Fibroblast of villous mesenchyme (primary cell): ENCODE measurements at places on chromosomes 12 and 14. TPM values are rescaled to one million over a fixed set of nuclear protein-coding genes. Genes with fewer than 3 reads are reported as not detected.

DNA sequence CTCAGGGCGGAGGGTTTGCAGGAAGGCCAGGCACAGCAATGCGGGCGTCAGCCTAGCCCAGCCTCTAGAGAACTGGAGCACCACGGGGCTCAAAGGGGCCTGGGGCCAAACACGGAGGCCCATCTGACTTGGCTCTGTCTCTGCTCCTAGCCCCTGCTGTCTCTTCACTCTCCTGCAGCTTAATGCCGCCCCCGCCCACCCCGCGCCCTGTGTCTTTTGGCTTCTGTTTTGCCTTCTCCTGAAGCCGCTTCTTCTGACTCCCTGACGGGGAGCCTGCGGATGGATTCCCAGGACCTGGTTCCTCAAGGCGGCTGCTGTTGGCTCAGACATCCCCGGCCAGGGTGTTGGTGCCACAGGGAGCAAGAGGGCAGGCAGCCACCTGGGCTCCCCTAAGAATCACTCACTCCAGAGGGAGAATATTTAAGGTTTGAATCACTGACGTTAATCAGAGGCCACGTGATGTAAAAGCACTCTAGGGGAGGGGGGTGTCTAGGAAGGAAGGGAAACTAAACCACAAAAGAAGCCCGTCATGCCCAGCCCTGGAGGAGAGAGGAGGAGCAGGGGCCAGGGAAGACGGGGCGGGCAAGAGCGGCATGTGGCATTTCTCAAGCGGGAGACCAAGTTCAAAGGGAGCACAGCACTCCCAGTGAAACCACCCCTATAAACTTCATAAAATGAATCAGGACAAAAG lies 36.9 kb upstream of the PRMT8 start:
- DNase-seq = peak; percentile 38

DNA sequence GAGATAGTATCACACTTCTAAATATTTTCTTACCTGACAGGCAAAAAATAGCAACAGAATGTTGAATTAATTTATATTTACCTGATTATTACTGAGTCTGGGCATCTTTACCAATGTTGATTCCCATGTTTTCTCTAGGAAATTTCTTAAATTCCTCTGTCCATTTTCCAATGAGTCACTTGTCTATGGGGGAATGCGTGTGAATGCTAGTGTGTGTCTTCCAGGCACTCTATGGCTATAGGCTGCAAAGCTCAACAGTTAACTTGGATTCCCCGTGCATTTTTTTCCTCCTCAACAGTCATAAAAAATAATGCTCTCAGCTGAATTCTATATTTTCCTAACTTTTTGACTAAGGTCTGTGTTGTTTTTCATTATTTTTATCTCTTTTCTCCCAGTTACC lies 1385.8 kb upstream of the FLRT2 start:
- no peak for DNase-seq

GRCh38 chr14:92340931-92341330 lies 18.0 kb downstream of the SLC24A4 start:
- no peak for DNase-seq

- no peak for DNase-seq
Observed at GRCh38 chr14:93379831-93380230, 32.8 kb downstream of the COX8C start.

GRCh38 chr14:21985081-21985480 lies 311.5 kb upstream of the OR4E1 start:
- DNase-seq = no peak

DNA sequence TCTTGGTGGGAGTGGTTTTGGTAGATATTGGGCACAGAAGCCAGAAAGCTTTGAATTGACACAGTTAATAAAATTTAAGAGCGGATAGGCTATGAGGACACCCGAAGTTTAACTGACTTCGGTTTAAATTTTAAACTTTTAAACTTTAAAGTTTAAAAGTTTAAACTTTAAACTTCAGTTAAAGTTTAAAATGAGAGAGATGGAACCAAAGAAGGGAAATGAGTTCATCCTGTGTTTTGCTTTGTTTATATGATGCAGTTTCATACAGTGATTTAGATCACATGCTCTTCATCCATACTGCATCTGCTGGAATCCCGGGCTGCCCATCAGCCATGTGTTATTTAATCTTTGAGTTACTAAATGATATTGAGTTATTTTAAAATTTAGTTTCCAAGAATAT lies 27.2 kb upstream of the LRRK2 start:
- DNase-seq = no peak

DNA sequence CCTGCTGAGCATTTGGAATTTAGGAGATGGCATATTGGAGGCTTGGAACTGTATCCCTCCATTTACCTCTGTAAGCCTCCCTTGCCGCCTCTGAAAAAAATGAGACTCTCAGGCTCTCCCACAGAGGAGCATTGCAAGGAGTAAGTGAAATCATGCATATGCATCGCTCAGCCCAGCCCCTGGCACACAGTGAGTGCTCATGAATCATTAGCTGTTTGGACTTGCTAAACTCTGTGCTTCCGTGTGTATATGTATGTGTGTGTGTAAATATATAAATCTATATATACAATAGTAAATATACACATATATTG lies 17.1 kb upstream of the TBX3 start:
- no peak for DNase-seq

Gene HCAR2
- total RNA-seq = under 0.01 TPM in 1 of 2 replicates, not detected in the other

GRCh38 chr14:64423987-64424386 lies 35.8 kb downstream of the MTHFD1 start:
- no peak for DNase-seq

Gene ART4
- under 0.01 TPM in 2 replicates for total RNA-seq

Gene P2RX7
- total RNA-seq = 0.43 and 0.64 TPM in 2 replicates

GRCh38 chr12:118959985-118960560 lies 21.3 kb upstream of the SRRM4 start:
- DNase-seq = no peak

DNA sequence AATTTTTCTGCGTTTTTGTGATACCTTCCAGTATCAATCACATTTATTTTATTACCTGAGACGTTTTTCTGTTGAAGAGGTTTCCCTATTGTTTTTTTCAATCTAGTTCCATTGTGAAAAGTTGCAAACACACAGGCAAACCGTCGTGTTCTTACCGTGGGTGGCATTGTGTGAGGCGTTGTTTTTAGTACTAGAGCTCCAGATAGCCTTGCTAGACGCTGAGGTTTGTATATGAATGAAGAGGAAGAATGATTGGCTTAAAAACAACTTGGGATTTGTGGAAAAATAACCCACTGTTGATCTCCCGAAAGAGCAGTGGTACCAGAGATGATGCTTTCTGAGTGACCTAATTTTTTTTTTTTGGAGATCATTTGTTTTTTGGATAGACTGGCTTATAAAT lies 1.0 kb downstream of the SOCS4 start:
- peak; percentile 17 for DNase-seq

Gene WNT1
- total RNA-seq = not detected in 2 replicates

Gene TMTC2
- total RNA-seq = 1.6 and 5.2 TPM in 2 replicates

Gene AGAP2
- total RNA-seq = 0.32 and 0.43 TPM in 2 replicates

DNA sequence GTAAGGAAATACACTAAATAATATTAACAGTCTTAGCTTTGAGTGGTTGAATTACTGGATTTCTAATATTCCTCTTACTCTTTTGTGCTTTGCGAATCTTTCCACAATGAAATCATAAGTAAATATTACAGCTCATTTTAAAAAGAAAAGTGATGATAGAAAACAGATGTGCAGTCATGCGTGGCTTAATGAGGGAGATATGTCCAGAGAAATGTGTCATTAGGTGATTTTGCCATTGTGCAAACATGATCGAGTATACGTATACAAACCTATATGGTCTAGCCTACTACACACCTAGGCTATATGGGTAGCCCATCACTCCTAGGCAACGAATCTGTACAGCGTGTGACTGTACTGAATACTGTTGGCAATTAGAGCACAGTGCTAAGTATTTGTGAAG lies 59.3 kb downstream of the SLC15A5 start:
- no peak for DNase-seq
